ENCODE measurements at places on chromosomes 2 and 18.

- peak; percentile 16 for DNase-seq
These were observed 961 bp downstream of the RBM43 start for GRCh38 chr2:151260573-151261230.

DNA sequence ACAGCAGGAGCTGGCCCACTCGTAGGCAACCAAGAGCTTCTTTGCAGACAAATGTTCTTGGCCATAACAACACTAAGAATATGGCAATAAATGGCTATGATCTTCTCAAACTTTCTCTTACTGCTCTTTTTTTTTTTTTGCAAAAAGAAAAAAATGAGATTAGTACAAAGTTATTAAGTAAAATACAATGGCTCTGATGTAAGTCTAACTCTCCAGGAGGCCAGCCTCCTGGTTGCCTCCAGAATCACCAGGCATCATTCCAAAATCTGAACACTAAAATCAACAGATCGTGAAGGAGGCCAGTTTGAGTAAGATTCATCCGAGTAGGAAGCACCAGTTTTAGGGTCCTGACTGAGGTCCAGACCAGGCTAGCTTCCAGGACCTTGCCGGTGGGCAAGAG is 20.8 kb upstream of the FIGN start:
- no peak for DNase-seq

DNA sequence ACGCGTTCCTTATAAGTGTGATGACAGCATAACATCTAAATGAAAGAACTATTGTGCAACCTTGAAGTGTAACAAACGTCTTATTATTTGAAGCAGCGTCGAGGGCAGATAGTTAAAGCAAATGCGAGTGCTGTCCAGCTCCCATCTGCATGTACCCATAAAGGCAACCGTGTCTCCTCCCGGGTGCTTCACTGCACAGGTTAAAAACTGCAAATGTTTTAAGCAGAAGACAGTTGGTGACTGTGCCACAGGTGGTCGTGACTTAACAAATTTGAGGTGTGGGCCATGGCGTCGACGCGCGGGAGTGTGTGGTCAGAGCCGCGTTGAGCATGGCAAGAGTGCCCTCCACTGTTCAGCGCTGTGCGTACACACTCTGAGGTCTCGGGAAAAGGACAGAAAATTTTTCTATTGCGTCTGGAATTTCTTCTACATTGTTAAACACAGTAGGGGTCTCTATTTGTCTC is 6.4 kb downstream of the SALL3 start:
- peak; percentile 1 for DNase-seq

- no peak for DNase-seq
These were observed 58.1 kb downstream of the ST3GAL5 start for GRCh38 chr2:85830645-85831044.

GRCh38 chr2:198611201-198611600 is 806.8 kb downstream of the PLCL1 start:
- DNase-seq, result no peak

DNA sequence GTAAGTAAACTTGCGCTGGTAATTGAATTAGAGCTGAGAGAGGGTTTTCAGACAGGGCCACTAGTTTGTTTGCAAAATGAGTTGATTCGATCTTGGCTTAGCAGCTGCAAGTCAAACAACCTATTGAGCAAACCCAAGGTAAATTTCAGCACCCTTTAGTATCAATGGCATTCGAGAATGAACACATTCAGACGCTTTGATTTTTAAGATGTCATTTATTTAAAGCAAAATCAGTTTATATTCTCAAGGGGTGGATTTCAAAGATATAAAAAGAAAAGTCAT is 44.2 kb downstream of the TGIF1 start:
- DNase-seq, result no peak

DNA sequence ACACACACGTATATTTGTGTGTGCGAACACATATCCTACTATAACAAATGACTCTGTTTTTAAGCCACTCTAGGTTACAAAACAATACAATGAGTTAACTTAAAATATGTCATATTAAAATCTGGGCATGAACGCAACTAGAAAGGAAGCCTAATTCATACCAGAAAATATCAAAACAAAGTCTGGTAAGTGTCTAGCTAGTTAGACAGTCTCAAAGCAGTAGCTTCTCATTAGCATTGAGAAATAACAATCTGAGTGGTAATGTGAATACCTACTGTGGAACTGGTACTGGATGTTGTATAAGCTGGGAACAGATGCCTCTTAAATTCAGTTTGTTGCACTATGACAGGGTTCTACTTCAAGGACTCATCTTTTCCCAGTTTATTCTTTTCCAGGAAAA is 32.5 kb upstream of the WIPF1 start:
- DNase-seq, result no peak

DNA sequence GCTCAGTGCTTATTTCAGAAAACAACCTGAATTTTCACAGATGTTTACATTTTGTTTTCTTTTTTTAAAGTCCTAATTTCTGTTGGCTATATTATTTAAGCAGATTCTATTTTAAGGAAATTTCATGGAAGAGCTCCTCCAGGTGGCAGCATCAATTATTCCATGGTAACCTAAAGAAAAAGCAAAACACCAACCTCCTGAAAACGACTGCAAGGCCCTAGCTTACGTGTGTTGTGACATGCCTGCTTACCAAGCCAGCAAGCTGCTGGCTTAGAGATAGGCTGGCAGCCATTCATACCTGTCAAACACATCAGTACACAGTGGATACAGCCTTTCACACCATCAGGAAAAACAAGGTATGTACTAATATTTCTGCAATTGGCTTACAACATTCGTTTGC is 64.9 kb downstream of the LPIN2 start:
- peak; percentile 11 for DNase-seq

DNA sequence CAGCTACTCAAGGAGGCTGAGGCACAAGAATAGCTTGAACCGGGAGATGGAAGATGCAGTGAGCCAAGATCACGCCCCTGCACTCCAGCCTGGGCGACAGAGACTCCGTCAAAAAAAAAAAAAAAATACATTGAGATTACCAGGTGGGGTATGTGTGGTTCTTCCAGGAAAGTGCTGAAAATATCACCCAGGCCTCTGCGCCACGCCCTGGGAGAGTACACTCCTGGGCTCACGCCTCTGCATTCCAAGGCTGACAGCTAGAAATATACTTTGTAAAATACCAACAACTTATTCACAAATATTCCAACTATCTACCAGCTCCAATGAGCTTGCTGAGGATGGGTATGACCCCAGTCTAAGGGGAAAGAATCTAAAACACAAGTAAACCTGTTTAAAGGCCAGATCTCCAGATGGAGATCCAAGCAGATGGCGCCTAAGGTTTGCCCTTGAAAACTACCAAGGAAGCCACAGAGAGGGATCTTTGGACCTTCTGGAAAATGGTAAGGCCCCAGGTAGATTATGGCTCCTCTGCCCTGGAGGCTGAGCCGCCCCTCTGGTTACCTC is 21.6 kb upstream of the B3GNT7 start:
- DNase-seq, result no peak

- DNase-seq, result no peak
These were observed 1618.6 kb upstream of the CELF4 start for GRCh38 chr18:39184176-39184575.

DNA sequence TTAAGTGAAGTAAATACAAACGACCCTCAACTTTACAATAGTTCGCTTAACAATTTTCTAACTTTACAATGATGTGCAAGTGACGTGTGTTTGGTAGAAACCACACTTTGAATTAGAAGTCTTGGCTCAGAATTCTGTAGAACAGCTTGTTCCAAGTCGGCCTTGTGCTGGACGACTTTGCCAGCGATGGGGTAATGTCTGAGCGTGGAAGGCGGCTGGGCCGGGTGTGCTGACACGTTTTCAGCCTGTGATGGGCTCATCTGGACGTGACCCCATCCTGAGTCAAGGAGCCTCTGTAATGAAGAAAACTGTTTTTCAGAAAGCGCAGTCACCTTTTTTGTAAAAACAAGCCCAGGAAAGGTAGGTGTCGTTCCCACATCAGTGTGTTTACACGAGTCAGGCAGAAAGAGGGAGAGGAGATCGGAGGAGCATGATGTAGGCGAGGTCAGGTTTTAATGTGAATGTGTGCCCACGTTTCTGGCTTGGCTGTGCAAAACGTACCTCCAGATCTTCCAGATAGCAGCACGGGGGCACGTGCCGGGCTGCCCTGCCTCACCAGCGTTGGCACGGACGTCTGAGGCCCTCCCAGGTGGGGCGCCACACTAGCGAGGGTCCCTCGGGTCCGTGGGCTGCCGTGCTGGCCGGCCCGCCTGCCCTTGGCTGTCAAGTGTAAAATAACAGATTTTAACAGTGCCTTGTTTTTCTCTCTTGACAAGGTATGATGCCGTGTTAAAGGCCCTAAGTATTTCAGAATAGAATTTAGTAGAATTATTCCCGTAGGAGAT is 54.6 kb downstream of the CTDP1 start:
- DNase-seq, result no peak

DNA sequence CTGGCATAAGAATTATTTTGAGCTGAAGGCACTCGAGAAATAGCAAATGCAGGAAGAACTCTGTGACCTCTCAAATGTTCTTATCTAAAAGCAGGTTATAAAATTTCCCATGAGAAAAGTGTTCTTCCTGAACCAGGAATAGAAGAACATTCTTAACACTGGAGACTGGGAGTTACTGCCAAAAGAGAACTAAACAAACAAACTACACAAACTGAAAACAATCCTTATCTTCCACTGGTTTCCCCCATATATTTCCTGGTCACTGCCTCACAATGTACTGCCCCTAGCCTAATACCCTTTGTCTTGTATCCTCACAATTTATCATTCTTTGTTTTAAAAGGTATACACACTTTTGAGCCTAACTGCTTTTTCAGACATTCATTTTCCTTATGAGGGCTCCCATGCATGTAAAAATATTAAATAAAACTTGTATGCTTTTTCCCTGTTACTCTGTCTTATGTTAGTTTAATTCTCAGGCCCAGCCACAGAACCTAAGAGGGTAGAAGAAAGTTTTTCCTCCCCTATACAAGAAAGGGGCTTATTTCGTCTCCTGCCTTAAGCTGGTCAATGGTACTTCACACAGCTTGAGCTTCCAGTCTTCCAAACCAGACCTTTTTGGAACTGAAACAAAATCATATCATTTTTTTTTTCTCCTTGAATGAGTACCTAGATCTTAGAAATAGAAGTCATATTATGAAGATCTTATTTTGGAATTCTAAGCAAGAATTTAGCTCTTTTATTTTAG is 110.6 kb downstream of the MSTN start:
- DNase-seq, result no peak

DNA sequence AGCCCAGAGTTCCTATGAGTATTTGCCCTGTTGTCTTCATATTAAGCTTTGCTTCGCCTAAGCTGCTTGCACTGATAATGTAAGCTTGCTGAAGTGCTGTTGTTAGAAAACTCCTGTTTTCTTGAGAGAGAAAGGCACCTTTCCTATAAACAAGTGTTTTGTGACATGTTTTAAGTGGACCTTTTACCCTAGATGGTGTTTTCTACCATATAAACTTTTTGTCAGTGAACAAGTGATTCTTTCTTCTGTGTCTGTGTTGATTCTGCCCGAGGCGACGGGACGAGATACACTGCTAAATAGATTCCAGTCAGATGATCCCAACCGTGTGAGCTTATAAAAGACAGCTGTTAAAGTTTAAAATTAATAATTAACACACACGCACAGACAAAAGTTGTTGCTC is 24.1 kb downstream of the CABLES1 start:
- no peak for DNase-seq

DNA sequence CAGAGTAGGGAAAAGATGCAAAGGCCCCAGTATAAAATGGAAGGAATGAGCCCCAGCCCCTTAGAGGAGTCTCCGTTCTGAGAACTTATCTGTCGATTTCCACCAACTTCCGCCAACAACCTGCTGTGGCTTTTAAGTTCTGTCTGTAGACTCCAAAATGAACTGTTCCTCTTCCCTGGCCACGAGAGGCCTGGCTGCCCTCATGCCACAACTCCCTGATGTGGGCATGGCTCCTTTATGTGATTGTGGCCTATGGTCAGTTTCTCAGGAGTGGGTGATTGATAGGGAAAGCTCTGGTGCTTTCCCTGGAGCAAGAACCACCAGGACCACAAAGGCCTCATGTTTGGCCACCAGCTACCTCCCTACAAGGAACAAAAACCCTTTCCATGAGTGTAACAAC is 18.8 kb upstream of the CD207 start:
- no peak for DNase-seq

GRCh38 chr2:157324331-157324843 is 1.2 kb downstream of the ERMN start:
- no peak for DNase-seq

- DNase-seq, result no peak
These were observed 756 bp upstream of the NAGK start for GRCh38 chr2:71067567-71068217.

DNA sequence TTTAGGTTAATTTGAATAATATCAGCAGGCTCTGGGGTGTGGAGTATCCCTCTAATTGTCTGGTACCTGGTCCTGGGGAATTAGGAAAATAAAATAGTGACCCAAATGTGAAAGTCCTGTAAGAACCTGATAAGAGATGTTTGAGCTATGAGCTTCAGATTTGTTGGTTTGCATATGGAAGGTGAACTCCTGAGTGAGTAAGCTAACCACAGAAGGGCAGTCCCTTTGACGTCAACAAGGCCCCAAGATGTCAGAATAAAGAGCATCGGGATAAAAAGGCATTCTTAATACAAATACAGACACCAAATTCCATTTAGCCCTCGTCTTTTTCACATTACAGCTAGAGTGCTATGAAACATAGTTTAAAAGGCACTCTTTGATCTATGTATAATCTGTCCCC is 1366.3 kb upstream of the TMEFF2 start:
- DNase-seq, result no peak

GRCh38 chr2:200172944-200173581 is 133.4 kb upstream of the SPATS2L start:
- no peak for DNase-seq

DNA sequence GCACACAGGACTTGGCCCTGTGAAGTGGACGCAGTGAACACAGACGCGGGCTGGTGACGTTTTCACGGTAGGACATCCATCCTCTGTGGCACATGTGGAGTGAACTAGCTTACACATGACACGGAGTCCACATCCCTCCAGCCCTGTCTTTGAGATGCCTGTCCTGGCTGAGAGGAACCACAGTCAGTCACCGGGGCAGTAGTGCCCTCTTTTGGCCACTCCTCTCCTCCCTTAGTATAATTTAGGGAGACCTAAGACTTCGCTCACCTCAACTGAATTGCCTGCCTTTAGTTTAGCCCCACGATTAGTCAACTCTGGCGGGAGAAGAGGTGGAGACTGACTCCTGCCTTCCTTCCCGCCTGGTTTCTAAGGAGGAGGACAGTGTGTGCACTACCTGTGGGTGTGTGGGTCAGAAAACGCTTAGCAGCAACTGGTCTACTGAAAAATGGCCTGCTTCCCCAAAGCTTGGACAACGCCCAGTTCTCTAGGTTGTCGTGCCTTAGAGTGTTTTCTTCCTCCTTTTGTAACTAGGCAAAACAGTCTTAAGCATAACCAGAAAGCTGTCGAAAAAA is 70.6 kb downstream of the MBP start:
- no peak for DNase-seq

GRCh38 chr2:203804070-203804469 is 63.5 kb upstream of the CTLA4 start:
- no peak for DNase-seq

Data from RKO (cell line).